ENCODE measurements at places on chromosomes 13 and 19. TPM values are rescaled to one million over a fixed set of nuclear protein-coding genes. Genes with fewer than 3 reads are reported as not detected.

The ADGRL1 gene
- polyA plus RNA-seq, result 48.7 TPM

The ZNF112 gene
- 11.9 TPM for polyA plus RNA-seq

The NFIX gene
- polyA plus RNA-seq, result 22.4 TPM

DNA sequence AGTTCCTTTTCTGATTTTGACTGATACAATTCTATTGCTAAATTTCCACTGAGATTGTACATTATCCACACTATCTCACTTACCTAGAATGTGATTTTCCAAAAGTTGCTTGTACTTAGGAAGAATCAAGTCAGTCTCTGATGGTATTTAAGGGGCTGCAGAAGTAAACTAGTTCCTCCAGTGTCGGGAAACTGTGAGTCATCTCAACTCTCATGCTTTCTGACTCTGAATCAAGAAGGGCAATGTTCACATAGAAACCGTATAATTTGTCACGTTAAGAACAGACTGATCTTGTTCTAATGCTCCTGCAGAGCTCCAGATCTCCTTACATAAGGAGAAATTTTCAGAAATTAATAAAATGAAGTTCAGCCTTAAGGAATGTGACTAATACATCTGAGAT is 369.3 kb downstream of the KLF5 start:
- no peak for DNase-seq

DNA sequence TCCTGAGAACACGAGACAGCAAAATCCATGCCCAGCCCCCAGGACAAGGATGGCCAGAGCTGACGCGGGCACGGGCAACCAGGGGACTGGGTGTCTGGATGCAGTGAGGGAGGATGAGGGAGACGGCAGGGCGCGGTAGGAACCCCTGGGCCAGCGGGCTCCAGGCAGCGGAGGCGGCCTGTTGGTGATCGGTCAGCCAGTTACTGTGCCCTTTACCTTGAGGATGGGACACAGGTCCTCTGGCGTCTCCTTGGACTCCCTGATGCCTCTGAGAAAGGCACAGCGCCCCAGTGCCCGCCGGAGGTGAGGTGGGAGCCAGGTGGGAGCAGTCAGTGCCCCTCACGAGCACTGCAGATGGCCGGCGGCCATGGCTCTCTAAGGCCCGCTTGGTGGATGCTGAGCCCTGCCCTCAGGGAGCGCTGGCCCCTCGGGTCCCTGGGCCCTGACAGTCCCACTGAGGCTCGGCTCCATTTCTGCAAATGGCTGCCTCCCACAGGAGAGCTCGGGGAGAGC is 31.2 kb downstream of the C13orf46 start:
- no peak for DNase-seq

The VSTM1 gene
- 0.34 TPM for polyA plus RNA-seq

DNA sequence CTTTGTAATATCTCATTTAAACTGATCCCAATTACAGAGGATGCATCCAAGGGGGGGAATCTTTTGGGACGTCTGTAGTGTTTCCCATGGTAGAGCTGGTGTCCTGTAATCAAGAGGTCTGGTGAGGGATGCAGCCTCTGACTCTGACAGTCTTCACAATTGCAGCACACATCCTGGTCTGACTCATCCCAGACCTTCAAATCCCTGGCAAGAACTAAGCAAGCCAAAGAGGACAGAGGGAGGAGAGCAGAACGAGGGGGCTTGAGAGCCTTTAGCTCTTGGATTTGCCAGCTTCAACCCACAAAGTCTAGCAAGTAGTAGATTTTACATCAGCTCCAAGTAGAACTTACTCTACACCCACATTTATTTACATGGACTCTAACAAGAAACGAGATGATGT is 17.3 kb upstream of the FCGBP start:
- no peak for DNase-seq

- no peak for DNase-seq
Observed at GRCh38 chr19:1651568-1652291, 685 bp downstream of the TCF3 start.

The SIAH3 gene
- 0.81 TPM for polyA plus RNA-seq

- no peak for DNase-seq
Observed at GRCh38 chr19:4174895-4175668, 7.3 kb downstream of the SIRT6 start.

DNA sequence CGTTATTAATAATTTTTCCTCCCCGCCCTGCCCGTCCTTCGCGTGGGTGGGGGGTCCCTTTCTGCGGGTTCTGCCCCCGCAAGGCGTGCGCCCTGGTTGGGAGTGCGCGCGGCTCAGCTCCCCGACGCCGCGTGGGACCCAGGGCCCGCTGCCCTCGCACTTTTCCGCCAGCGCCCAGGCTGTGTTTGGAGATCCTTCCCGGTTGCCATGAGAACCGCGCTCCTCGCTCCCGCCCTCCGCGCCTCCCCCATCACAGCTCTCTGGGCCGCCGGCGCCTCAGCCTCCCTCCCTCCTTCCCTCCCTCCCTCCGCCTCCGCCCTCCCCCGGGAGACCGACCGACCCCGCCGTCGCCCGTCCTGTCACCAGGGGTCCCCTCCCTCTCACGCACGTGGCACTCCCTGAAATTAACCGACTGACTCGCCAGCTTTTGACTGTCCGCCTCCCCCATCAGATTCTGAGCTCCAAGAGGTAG is 2.4 kb upstream of the SSBP4 start:
- DNase-seq, result peak; percentile 85

DNA sequence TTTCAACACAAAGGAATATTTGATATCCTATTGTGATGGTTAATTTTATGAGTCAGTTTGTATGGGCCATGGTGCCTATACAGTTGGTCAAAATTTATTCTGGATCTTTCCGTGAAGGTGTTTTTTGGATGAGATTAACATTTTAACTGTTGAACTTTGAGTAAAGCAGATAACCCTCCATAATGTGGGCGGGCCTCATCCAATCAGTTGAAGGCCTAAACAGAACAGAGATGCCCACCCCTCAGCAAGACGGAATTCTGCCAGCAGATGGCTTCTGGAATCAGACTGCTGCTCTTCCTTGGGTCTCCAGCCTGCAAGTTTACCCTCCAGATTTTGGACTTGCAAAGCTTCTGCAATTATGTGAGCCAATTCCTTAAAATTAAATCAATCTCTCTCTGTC is 16.0 kb downstream of the CSNK1A1L start:
- no peak for DNase-seq

DNA sequence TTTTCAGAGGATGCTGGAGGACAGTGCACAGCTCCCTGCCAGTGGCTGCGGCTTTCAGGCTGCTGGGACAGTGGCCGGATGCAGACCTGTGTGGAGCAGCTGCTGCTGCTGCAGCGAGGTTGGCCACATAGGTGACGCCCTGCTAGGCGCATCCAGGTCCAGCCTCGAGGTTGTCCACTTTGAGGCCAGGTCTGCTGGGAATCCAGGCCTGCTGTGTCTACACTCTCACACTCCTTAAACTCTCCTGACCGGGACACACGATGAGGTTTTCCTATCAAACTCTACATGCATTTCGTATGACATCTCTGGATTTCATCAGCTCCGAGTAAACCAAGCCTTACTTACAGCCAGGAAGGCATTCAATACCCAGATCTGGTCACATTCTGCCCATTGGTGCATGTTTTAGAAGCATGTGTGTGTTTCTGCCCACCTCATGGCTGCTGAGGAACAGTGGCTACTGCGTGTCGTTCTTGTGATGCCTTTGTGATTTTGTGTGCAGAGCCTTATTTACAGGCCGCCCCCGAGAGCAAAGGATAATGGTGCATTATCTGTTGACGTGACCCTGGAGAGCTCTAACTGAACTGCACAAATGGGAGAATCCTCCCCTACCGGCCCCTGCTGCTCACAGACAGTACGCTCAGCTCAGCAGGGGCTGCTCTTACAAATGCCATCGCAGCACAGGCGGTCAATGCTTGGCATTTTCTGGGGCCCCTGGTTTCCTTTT is 12.3 kb upstream of the MCF2L start:
- DNase-seq, result no peak

The ZNF865 gene
- 13.8 TPM for polyA plus RNA-seq

The RASIP1 gene
- polyA plus RNA-seq, result 12.6 TPM

The FGF21 gene
- not detected for polyA plus RNA-seq

GRCh38 chr13:97125810-97126738 is 96.1 kb upstream of the MBNL2 start:
- no peak for DNase-seq

The GPR183 gene
- polyA plus RNA-seq, result 2.3 TPM

- DNase-seq, result no peak
Observed at GRCh38 chr13:30908416-30908980, 2.4 kb downstream of the MEDAG start.

The ZNF814 gene
- polyA plus RNA-seq, result 47.6 TPM

DNA sequence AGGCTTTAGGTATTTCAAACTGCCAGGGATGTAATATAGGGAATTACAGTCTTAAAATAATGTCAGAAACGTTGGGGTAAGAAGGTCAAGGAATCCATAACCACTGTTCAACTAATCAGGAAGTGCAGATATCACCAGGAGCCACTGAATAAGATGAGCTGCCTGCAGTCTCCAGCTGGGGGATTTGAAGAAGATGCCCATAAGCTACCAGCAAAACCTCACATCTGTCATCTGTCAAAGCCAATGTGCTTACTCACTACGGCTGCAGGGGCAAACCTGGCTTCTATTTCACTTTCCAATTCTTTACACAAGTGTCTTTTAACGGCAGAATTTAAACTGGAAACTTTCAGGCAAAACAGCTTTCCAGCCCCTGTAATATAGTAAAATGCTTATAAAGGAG is 1410.1 kb upstream of the ATXN8OS start:
- no peak for DNase-seq

The CBY2 gene
- 0.65 TPM for polyA plus RNA-seq

The B3GNT8 gene
- polyA plus RNA-seq, result 2.9 TPM

The MUC16 gene
- 0.16 TPM for polyA plus RNA-seq

DNA sequence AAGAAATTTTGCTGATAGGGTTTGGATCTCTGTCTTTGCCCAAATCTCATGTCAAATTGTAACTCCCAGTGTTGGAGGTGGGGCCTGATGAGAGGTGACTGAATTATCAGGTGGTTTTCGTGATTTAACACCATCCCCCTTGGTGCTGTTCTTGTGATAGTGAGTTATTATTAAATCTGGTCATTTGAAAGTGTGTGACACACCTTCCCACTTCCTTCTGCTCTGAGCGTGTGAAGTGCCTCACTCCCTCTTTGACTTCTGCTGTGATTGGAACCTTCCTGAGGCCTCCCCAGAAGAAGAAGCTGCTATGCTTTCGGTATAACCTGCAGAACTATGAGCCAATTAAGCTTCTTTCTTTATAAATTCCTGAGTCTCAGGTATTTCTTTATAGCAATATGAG is 632.0 kb downstream of the SLITRK5 start:
- no peak for DNase-seq

DNA sequence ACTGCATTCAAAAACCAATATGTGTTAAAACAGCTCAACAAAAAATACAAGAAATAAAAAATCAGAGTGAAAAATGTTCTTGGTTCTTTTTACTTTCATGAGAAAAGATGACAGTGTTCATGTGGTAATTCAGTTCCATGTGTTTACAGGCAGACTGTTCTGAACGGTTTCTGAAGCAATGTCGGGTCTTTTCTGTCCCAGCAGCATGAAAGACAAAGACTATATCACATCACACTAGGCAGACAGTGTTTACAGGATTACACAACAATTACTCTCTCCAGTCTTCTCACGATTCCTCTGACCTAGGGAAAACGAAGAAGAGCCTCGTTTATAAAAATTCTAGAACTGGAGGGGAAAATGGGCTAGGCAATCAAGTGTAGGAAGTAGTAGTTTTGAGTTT is 83.4 kb downstream of the UBL3 start:
- no peak for DNase-seq

DNA sequence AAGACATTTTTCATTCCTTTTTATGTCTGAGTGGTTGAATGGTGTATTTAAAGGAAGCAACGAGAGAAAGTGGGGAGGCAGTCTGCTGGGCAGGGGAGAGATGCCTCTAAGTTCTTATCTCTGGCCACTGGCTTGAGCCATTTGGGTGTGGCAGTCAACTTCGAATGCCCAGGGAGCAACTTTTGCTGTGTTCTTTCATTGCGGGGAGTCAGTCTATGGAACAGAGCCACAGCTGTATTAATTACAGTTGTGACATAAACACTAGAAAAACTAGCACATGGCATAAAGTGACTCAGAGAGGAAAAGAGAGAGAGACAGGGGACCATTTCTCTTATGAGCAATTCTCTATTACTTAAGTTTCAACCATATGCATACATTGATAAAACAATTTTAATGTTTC is 40.4 kb upstream of the PDCD5 start:
- DNase-seq, result no peak

The NR1H2 gene
- polyA plus RNA-seq, result 44.1 TPM

GRCh38 chr13:60229708-60230272 is 66.1 kb upstream of the DIAPH3 start:
- no peak for DNase-seq

DNA sequence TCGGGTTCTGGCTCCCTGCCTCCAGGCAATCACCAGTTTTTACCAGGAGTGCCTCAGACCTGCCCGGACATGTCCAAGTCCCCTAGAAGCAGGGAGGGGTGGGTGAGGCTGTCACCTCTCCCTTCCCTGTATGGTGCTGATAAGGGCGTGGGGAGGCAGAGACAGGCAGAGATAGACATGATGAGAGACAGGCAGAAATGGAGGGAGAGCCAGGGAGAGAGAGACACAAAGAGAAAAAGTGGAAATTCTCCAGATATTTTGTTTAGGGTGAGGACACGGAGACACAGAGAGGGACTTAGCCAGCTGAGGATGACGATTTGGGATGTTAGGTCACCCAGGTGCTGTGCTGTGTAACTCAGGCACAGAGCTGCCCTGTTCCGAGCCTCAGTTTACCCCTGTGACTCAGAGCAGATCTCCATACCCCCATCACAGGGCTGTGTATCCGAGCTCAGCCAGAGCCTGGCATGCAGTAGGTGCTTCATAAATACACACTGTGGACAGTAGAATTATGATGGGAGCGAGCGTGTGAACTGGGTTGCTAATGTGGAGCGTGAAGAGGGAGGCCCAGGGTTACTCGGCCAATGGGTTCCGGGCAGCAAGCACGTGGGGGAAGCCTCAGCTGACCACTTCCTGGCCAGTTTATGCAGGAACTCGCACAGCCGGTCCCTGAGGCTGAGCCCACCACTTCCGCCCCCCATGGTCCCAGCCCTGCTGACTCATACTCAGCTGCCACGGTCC is 11.9 kb upstream of the GDF15 start:
- peak; percentile 84 for DNase-seq

GRCh38 chr13:102758842-102759241 is 14.7 kb downstream of the TEX30 start:
- DNase-seq, result no peak

DNA sequence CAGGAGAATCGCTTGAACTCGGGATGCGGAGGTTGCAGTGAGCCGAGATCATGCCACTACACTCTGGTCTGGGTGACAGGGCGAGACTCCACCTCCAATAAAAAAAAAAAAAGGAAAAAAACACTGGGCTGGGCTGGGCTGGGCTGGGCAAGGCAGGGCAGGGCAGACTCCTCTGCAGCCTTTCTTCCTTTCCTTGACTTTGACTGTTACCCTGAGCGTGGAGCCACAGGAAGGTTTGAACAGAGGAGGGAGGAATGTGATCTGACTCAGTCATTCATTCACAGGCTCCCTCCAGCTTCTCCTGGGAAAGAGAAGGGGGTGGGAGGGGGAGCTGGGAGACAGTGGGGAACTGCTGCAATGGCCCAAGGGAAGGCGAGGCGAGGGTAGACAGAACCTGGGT is 2.7 kb upstream of the ACTN4 start:
- DNase-seq, result no peak

- DNase-seq, result no peak
Observed at GRCh38 chr19:5153601-5154128, 184.8 kb downstream of the KDM4B start.

- no peak for DNase-seq
Observed at GRCh38 chr19:12952488-12953137, 4.4 kb downstream of the GADD45GIP1 start.

GRCh38 chr13:43981512-43982301 is 102.0 kb downstream of the LACC1 start:
- no peak for DNase-seq

GRCh38 chr13:77789376-77789775 is 91.9 kb downstream of the SLAIN1 start:
- no peak for DNase-seq
